ENCODE measurements at places on chromosomes 4 and X.

- H3K27me3 ChIP-seq: no peaks in the 10 kb centered on the region
- no peak overlapping the region for H3K27ac ChIP-seq
- H3K4me1 ChIP-seq: no peaks in the 10 kb centered on the region
- DNase-seq: no peak
Measured at GRCh38 chr4:97360733-97361132, 782.5 kb downstream of the STPG2 start.

DNA sequence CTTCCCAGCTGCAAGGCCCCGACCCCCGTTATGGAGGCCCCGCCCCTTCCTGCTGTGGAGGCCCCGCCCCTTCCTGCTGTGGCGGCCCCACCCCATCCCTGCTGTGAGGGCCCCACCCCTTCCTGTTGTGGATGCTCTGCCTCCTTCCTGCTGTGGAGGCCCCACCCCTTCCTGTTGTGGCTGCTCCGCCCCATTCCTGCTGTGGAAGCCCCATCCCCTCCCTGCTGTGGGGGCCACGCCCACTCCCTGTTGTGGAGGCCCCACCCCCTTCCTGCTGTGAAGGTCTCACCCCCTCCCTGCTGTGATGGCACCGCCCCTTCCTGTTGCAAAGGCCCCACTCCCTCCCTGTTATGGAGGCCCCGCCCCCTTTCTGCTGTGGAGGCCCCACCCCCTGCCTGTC lies 104.9 kb upstream of the PSAPL1 start:
- DNase-seq: peak; percentile 77
- peak overlapping the region; percentile 49 for H3K27ac ChIP-seq
- no peak overlapping the region for H3K4me3 ChIP-seq
- no peaks in the 10 kb centered on the region for H3K36me3 ChIP-seq
- H3K27me3 ChIP-seq: no peaks in the 10 kb centered on the region

GRCh38 chrX:66676413-66676812 lies 37.5 kb upstream of the EDA2R start:
- DNase-seq: no peak
- H3K27ac ChIP-seq: no peak overlapping the region
- H3K4me3 ChIP-seq: no peak overlapping the region
- H3K27me3 ChIP-seq: no peaks in the 10 kb centered on the region
- H3K36me3 ChIP-seq: no peaks in the 10 kb centered on the region

GRCh38 chr4:176404621-176405020 lies 84.9 kb downstream of the SPCS3 start:
- H3K27ac ChIP-seq: no peak overlapping the region
- H3K27me3 ChIP-seq: no peaks in the 10 kb centered on the region
- no peaks in the 10 kb centered on the region for H3K36me3 ChIP-seq
- no peak overlapping the region for H3K4me3 ChIP-seq
- DNase-seq: no peak

DNA sequence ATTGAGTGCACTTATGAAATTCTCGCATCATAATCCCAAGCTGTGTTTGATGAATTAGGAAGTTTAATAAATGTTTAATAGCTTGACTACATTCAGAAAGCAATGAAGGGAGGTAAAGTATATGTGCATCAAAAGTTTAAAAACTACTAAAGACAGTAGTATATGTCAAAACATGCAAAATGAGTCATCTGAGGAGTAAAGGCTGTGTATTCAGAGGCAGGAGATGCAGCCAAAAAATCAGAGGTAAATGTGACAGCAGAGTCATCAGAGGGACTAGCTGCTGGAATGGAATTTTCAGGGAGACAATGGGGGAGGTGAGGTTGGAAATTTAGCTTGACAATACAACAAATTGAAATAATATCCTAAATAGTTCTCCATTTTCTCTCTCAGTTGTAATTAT lies 127.0 kb upstream of the FUNDC1 start:
- H3K4me3 ChIP-seq: no peak overlapping the region
- no peaks in the 10 kb centered on the region for H3K36me3 ChIP-seq
- no peak overlapping the region for H3K27ac ChIP-seq
- H3K4me1 ChIP-seq: no peaks in the 10 kb centered on the region

- H3K4me3 ChIP-seq: no peak overlapping the region
- no peaks in the 10 kb centered on the region for H3K36me3 ChIP-seq
- H3K4me1 ChIP-seq: no peaks in the 10 kb centered on the region
- H3K27me3 ChIP-seq: no peaks in the 10 kb centered on the region
- H3K27ac ChIP-seq: no peak overlapping the region
Measured at GRCh38 chr4:44025376-44026020, 423.1 kb downstream of the KCTD8 start.

DNA sequence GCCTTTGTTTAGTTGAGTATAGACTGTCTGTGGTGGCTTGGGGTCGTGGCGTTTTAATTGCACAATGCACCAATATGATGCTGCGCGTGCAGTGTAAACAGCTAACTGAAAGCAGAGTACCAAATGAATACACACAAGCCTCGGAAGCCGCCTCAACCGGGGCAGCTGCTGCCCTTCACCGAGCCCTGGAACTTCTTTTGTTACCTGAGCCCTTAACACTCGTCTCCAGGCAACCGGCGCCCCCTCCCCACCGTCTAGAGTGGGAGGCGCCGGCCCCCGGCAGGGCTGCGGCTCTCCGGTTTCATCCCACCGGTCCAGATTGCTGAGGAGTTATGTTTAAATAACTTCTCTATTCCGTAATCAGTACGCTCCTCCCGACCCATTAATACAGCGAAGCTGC lies 173.2 kb upstream of the TBL1X start:
- no peak overlapping the region for H3K27ac ChIP-seq
- H3K4me1 ChIP-seq: no peaks in the 10 kb centered on the region
- H3K4me3 ChIP-seq: no peak overlapping the region
- no peaks in the 10 kb centered on the region for H3K36me3 ChIP-seq

GRCh38 chr4:25420931-25421330 lies 43.9 kb downstream of the ANAPC4 start:
- no peak overlapping the region for H3K27ac ChIP-seq
- DNase-seq: no peak
- H3K36me3 ChIP-seq: peaks cover 34% of the 10 kb centered on the region

DNA sequence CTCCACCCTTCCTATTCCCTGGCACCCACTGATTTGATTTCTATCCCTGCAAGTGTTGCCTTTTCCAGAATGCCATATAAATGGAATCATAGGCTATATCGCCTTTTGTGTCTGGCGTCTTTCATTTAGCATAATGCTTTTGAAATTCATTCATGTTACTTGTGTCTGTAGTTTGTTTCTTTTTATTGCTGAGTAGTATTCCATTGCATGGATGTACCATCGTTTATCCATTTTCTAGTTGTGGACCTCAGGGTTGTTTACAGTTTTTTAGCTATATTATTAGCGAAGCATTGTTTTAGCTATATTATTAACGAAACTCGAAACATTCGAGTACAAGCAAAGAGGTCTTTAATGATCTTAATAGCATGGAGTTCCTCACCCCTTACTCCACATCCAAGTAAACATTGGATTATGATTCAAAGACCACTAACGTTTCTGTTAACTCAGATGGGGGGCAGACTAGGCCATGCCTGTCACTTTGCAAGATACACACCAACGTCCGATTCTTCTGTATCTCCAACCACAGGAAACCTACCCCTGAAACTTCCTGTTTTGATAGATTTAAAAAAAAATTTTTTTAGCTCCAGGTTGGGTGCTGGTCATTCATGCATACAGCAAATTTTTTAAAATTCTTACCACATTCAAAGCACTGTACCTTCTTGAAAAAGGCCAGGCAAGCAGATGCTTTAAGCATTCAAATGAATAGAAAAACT lies 1.1 kb downstream of the DCK start:
- H3K4me1 ChIP-seq: peaks cover 26% of the 10 kb centered on the region
- no peaks in the 10 kb centered on the region for H3K27me3 ChIP-seq
- H3K36me3 ChIP-seq: peaks cover 7% of the 10 kb centered on the region

DNA sequence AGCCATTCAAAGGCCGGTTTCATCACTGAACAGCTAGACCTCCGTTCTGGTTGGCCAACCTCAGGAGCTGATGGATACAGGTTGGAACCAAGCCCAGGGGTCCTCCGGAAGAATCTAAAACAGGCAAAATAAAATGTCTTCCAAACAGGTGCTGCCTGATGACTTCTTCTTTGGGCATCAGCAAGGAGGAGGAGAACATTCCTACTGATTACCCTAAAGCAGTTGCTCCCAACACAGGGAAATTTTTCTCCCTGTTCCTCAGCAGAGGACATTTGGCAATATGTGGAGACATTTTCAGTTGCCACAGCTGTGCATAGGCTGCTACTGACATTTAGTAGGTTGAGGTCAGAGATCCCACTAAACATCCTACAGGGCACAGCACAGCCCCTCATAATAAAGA lies 319.3 kb upstream of the PPARGC1A start:
- no peak overlapping the region for H3K27ac ChIP-seq
- H3K36me3 ChIP-seq: no peaks in the 10 kb centered on the region

DNA sequence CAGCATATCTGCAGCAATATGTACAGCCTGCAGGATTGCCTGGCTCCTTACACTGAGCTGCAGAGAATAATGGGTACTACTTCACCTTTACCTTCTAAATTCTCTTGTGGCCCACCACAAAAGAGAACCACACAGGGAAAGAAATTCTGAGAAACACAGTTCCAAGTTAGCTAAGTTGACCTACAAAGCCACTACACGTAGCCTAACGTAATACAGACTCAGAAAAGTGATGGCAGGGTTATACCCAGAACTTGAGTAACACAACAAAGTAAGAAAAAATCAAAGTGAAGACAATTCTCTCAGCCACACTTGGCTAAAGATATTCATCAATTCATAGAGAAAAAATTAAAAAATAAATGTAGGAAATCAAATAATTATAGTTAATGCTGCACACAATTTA lies 26.4 kb upstream of the SRPX start:
- no peaks in the 10 kb centered on the region for H3K36me3 ChIP-seq
- no peaks in the 10 kb centered on the region for H3K27me3 ChIP-seq
- H3K4me3 ChIP-seq: no peak overlapping the region
- no peak for DNase-seq
- H3K4me1 ChIP-seq: no peaks in the 10 kb centered on the region

DNA sequence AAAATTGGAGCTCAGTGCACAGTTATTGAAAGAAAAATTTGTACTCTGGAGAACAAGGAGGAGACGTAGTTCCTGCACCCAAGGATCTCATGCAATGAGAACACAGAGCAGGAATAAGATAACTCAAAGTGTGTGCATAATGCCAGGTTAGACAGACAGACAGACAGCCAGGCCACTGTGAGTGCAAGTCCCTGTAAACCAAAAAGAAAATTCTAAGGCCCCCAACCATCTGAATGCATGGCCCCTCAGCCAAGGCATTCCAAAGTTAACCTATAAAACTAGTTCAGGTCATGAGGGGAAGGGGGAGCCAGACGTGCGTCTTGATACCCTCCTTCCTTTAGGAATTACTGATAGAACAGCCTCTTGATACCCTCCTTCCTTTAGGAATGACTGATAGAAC lies 94.5 kb upstream of the ENPP6 start:
- H3K4me3 ChIP-seq: no peak overlapping the region
- no peaks in the 10 kb centered on the region for H3K36me3 ChIP-seq
- no peaks in the 10 kb centered on the region for H3K27me3 ChIP-seq
- peaks cover 31% of the 10 kb centered on the region for H3K4me1 ChIP-seq
- no peak for DNase-seq
- H3K27ac ChIP-seq: no peak overlapping the region

DNA sequence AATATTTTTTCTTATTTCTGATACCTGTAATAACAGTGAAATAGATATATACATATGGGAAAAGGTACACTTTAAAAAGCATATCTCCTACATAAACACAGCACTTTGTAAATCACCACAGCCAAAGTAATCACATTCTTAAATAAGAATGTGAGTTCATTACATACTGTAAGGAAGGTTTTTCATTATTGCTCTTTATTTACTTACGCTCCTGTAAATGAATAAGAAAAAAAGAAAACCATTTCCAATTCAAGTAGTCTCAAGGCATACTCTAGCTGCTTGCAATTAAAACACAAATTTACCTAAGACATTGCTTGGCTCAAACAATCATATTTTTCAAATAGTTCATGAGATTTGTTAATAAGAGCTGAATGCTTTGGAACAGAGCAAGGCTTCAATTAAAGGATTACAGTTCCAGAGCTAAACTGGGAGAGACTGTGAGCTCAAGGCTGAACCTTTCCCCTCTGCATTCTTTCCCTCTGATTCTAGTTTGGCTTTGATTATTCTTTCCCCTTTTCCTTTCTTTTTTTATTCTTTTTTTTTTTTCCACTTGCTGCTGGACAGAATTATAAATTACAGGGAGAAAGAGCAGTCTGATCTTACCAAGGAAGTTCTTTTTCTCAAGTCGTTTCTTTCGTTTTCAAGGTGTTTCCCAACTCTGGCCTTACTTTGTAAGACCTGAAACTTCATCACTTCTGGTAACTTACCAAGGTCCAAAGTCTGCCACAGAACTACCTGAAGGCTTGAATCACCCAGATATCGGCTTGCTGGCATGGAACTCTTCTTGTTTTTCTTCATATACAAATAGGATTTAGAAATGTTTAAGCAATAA lies 278.3 kb downstream of the INPP4B start:
- peak; percentile 62 for DNase-seq
- H3K27ac ChIP-seq: no peak overlapping the region
- no peaks in the 10 kb centered on the region for H3K4me1 ChIP-seq
- H3K36me3 ChIP-seq: no peaks in the 10 kb centered on the region
- H3K4me3 ChIP-seq: no peak overlapping the region

GRCh38 chrX:11290416-11291102 lies 2.7 kb upstream of the AMELX start:
- DNase-seq: no peak
- H3K4me3 ChIP-seq: no peak overlapping the region
- no peaks in the 10 kb centered on the region for H3K27me3 ChIP-seq

GRCh38 chr4:1958276-1959103 lies 50.3 kb downstream of the NELFA start:
- H3K4me3 ChIP-seq: no peak overlapping the region
- H3K4me1 ChIP-seq: no peaks in the 10 kb centered on the region
- no peaks in the 10 kb centered on the region for H3K27me3 ChIP-seq
- H3K36me3 ChIP-seq: peaks cover 27% of the 10 kb centered on the region

GRCh38 chr4:4430492-4431195 lies 43.7 kb downstream of the NSG1 start:
- H3K36me3 ChIP-seq: peaks cover 17% of the 10 kb centered on the region
- H3K4me3 ChIP-seq: no peak overlapping the region
- H3K27ac ChIP-seq: no peak overlapping the region
- peak; percentile 29 for DNase-seq

GRCh38 chr4:124738994-124739393 lies 26.5 kb upstream of the ANKRD50 start:
- H3K27ac ChIP-seq: no peak overlapping the region
- H3K4me1 ChIP-seq: no peaks in the 10 kb centered on the region
- H3K36me3 ChIP-seq: no peaks in the 10 kb centered on the region
- no peak for DNase-seq
- no peaks in the 10 kb centered on the region for H3K27me3 ChIP-seq
- H3K4me3 ChIP-seq: no peak overlapping the region

- no peak for DNase-seq
- H3K27me3 ChIP-seq: no peaks in the 10 kb centered on the region
- no peak overlapping the region for H3K27ac ChIP-seq
- no peaks in the 10 kb centered on the region for H3K4me1 ChIP-seq
- no peak overlapping the region for H3K4me3 ChIP-seq
- H3K36me3 ChIP-seq: no peaks in the 10 kb centered on the region
Measured at GRCh38 chrX:138996268-138996667, 284.8 kb upstream of the FGF13 start.

DNA sequence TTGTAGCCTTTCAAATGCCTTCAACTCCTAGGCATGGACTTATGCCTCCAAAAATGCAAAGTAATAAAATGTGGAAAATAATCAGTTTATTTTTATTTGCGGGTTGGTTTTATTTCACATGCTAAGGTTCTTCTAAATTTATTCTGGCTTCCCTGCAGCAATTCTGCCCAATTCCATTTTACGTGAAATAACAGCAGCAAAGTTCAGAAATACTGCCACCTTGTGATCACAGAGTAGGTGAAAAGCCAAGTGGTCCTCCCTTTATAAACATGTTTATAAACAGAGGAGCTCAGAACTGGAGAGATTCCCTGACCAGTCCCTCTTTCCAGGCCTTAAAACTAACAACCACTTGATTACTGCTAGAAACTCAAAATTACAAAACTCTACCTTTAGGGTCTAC lies 14.7 kb upstream of the DCHS2 start:
- no peak for DNase-seq
- no peak overlapping the region for H3K4me3 ChIP-seq
- H3K36me3 ChIP-seq: no peaks in the 10 kb centered on the region
- H3K27ac ChIP-seq: no peak overlapping the region
- H3K27me3 ChIP-seq: no peaks in the 10 kb centered on the region
